Activated CD4-positive, alpha-beta T cell treated with anti-CD3 and anti-CD28 coated beads, Interleukin-2, amount 10 ng/mL, durations not matched to agents 7 days and 5 days (primary cell): ENCODE measurements at places on chromosomes 2 and 18. TPM values are rescaled to one million over a fixed set of nuclear protein-coding genes. Genes with fewer than 3 reads are reported as not detected.

The ZNF385B gene
- not detected for total RNA-seq

GRCh38 chr2:216294305-216294704, 78.0 kb downstream of the MARCHF4 start:
- DNase-seq, result no peak

- no peak for DNase-seq
These were observed 33.0 kb downstream of the COPS8 start for GRCh38 chr2:237118561-237119155.

DNA sequence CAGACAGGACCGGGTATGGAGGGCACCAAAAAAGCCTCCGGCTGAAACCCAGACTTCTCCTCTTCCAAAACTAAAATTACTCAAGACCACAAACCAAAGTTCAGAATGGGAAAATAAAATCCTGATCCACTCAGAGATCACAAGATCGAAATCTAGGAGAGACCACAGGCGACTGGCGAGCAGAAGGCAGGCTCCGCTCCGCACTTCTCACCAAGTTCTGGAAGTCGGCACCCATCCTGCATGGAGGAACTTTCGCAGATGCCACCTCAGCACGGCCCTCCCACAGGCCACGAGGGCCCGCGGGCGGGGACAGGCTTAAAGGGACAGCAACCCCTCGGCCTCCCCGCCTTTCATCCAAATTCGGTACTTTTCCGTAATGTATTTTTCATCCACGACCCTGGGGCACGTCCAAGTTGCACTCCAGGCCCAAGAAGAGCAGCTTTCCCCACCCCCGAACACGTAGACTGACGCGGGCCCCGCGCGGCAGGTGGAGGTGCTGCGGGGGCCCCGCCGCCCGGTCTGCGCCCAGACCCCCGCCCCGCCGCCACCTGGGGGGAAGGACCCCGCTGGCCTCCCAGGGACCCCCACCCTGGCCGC, 43.7 kb downstream of the HDLBP start:
- DNase-seq, result peak; percentile 67

DNA sequence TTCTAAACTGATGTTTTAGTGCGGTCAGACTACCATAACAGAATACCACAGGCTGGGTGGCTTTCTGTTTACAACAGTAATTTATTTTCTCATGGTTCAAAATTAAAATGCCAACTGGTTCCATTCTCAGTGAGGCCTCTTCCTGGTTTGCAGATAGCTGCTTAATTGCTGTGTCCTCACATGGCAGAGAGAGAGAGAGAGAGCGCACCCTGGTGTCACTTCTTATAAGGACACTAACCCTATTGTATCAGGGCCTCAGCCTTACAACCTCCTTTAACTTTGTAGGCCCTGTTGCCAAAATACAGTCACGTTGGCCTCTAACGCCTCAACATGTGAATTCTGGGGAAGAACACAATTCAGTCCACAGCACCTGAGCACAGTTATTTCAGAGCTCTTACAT, 37.5 kb upstream of the ZNF385B start:
- DNase-seq, result peak; percentile 32

- no peak for DNase-seq
These were observed 117.4 kb upstream of the RPRM start for GRCh38 chr2:153595939-153596338.

- DNase-seq, result no peak
These were observed 196.2 kb downstream of the CLIP4 start for GRCh38 chr2:29311458-29311857.
